Chondrocyte (in vitro differentiated cells): ENCODE measurements at places on chromosomes 6 and 20. TPM values are rescaled to one million over a fixed set of nuclear protein-coding genes. Genes with fewer than 3 reads are reported as not detected.

GJE1 gene
- not detected in 3 replicates for total RNA-seq

BPIFB1 gene
- not detected in 3 replicates for total RNA-seq

OOEP gene
- not detected in 3 replicates for total RNA-seq

HCRTR2 gene
- total RNA-seq = not detected in 3 replicates

- H3K4me1 ChIP-seq = peaks cover 34% of the 10 kb centered on the region
- H3K36me3 ChIP-seq = no peaks in the 10 kb centered on the region
- H3K27ac ChIP-seq = peak overlapping the region; percentile 69
- H3K27me3 ChIP-seq = no peaks in the 10 kb centered on the region
- no peak for DNase-seq
These were observed 11.8 kb downstream of the ENPP1 start for GRCh38 chr6:131819572-131820124.

- DNase-seq = no peak
- H3K27ac ChIP-seq = no peak overlapping the region
- H3K27me3 ChIP-seq = peaks cover 2% of the 10 kb centered on the region
- H3K36me3 ChIP-seq = no peaks in the 10 kb centered on the region
These were observed 23.3 kb upstream of the BMP2 start for GRCh38 chr20:6744180-6744579.

DNA sequence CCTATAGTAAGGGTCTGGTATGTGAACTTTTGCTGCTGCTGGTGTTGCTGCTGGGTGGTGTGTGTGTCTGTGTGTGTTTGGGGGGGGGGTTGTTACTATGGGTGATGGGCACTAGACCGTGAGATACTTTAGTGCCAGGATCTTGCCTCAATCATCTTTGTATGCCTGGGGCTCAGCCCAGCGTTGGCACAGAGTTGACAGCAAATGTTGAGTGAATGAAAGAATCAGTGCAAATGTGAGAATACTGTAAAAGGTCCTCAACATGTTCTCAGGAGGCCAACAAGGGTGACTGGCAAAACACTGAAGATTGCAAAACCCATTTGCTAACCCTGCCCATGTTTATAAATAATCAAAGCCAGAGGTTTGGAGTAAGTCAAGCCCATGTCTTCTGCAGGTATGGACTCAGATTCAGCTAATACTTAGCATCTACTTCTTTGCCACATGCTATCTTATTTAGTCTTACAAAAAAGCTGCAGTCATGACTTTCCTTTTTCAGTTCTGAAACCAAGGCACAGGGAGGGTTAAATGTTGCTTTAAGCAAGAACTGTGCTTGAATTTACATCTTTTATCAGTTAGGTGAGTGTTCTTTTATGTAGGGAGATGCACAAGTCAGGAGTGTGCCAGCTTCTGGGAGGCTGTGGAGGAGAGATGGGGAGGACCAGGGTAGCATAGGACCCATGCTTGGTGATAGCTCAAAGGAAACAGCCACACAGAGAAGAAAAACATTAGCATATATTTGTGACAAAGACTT, 125.3 kb upstream of the SPACA1 start:
- H3K27me3 ChIP-seq = peaks cover 45% of the 10 kb centered on the region
- H3K36me3 ChIP-seq = no peaks in the 10 kb centered on the region
- H3K4me3 ChIP-seq = no peak overlapping the region

DNA sequence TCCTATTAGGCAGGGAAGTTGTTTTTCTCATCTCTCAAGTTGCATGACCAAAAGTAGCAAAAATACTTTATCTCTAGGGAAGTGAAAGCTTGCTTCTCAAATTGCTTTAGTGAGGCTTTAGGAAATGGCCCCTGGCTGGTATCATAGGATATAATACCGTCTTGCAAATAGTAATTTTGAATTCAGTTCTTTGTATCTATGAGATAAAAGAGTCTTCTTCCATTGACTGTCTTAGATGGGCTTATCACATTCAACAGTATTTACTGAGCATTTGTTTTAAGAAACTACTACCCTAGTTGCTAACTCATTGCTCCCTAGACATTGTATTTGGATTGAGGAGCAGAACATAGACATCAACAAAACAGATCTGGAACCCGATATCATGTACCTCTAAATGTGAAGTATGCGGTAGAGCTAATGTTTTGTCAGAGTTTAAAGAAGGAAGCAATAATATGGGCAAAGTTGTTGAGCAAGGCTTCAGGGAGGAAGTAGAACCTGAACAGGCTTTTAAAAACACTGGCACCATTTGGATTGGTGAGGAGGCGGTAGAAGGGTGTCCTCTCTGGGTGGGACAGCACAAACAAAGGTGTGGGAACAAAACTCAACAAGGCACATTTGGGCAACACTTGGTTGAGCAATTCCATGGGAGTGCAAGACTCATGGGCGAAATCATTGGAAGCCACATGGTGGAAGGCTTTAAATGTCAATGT, 101.5 kb downstream of the SGK1 start:
- H3K27ac ChIP-seq = no peak overlapping the region
- H3K4me3 ChIP-seq = no peak overlapping the region
- DNase-seq = no peak
- H3K4me1 ChIP-seq = no peaks in the 10 kb centered on the region
- no peaks in the 10 kb centered on the region for H3K36me3 ChIP-seq

GRCh38 chr6:170162775-170163404, 128.0 kb downstream of the DLL1 start:
- no peaks in the 10 kb centered on the region for H3K36me3 ChIP-seq
- peak; percentile 50 for DNase-seq
- no peak overlapping the region for H3K27ac ChIP-seq
- H3K27me3 ChIP-seq = peaks cover 11% of the 10 kb centered on the region
- peaks cover 9% of the 10 kb centered on the region for H3K4me1 ChIP-seq

GRCh38 chr6:44458551-44458950, 71.0 kb downstream of the CDC5L start:
- peaks cover 19% of the 10 kb centered on the region for H3K4me1 ChIP-seq
- H3K4me3 ChIP-seq = no peak overlapping the region
- H3K36me3 ChIP-seq = no peaks in the 10 kb centered on the region
- no peaks in the 10 kb centered on the region for H3K27me3 ChIP-seq
- DNase-seq = no peak
- H3K27ac ChIP-seq = no peak overlapping the region

- no peak overlapping the region for H3K27ac ChIP-seq
- H3K27me3 ChIP-seq = no peaks in the 10 kb centered on the region
- H3K4me1 ChIP-seq = peaks cover 20% of the 10 kb centered on the region
- no peak overlapping the region for H3K4me3 ChIP-seq
- no peaks in the 10 kb centered on the region for H3K36me3 ChIP-seq
These were observed 107.4 kb upstream of the NAA20 start for GRCh38 chr20:19909725-19910124.

- H3K27ac ChIP-seq = no peak overlapping the region
- no peaks in the 10 kb centered on the region for H3K36me3 ChIP-seq
- H3K27me3 ChIP-seq = peaks cover 26% of the 10 kb centered on the region
- DNase-seq = no peak
- no peaks in the 10 kb centered on the region for H3K4me1 ChIP-seq
These were observed 19.4 kb downstream of the GPX6 start for GRCh38 chr6:28496099-28496779.
